Esophagus muscularis mucosa (tissue), 4 donors: ENCODE measurements at places on chromosomes 2 and 18.

GRCh38 chr2:61416871-61417645, 53.8 kb downstream of the USP34 start:
- H3K4me3 ChIP-seq, result no peak overlapping the region
- H3K4me1 ChIP-seq, result peaks cover 44% of the 10 kb centered on the region
- no peak overlapping the region for H3K27ac ChIP-seq
- H3K27me3 ChIP-seq, result no peaks in the 10 kb centered on the region
- no peak for DNase-seq

DNA sequence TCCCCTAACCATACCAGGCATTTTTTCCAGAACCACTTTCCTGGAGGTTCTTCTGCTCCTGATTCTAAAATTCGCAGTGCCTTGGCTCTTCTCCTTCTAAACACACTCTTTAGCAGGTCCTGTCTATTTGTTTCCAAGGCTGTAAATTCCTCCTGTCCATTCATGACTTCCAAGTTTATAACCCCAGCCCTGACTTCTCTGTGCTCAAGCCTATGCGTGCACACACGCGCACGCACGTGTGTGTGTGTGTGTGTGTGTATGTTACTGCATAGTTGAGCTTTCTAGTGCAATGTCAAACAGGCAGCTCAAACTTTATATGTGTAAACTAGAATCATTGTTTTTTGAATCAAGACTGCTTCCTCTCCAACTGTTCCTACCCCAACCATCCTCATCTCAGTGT, 337.7 kb downstream of the LRRTM1 start:
- no peak for DNase-seq
- H3K4me1 ChIP-seq, result no peaks in the 10 kb centered on the region
- no peak overlapping the region for H3K27ac ChIP-seq
- no peaks in the 10 kb centered on the region for H3K36me3 ChIP-seq

- no peak overlapping the region for H3K4me3 ChIP-seq
- no peaks in the 10 kb centered on the region for H3K27me3 ChIP-seq
- peaks cover 20% of the 10 kb centered on the region for H3K4me1 ChIP-seq
- DNase-seq, result no peak
- no peak overlapping the region for H3K27ac ChIP-seq
- no peaks in the 10 kb centered on the region for H3K36me3 ChIP-seq
Observed at GRCh38 chr2:33526921-33527320, 50.5 kb downstream of the RASGRP3 start.

GRCh38 chr2:215612786-215613185, 176.9 kb upstream of the FN1 start:
- DNase-seq, result no peak
- H3K36me3 ChIP-seq, result no peaks in the 10 kb centered on the region
- H3K27ac ChIP-seq, result no peak overlapping the region
- no peaks in the 10 kb centered on the region for H3K27me3 ChIP-seq

- H3K4me3 ChIP-seq, result no peak overlapping the region
- DNase-seq, result no peak
- H3K4me1 ChIP-seq, result no peaks in the 10 kb centered on the region
- H3K27ac ChIP-seq, result no peak overlapping the region
Observed at GRCh38 chr18:77815666-77816338, 566.2 kb downstream of the GALR1 start.

DNA sequence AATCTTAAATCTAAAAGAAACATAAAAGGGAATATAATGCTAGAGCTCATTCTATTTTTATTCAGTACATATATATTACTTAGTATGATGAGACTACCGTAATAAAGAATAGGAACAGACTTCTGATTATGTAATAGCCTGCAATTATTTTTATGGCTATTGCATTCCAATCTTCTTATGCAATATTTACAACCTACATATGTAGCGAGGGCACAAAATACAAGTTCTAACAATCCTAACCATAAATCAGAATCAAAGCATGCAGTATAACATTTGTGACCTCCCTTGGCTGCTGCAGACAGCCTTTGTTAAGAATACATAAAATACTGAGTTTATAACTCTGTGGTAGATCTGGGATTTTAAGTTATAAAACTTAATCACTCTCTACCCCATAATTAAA, 177.6 kb downstream of the BABAM2 start:
- no peak for DNase-seq
- no peak overlapping the region for H3K27ac ChIP-seq
- H3K27me3 ChIP-seq, result no peaks in the 10 kb centered on the region
- no peaks in the 10 kb centered on the region for H3K36me3 ChIP-seq
